ENCODE measurements at places on chromosomes 4 and X.

GRCh38 chrX:150438165-150438564, 75.0 kb downstream of the MAMLD1 start:
- DNase-seq, result no peak

DNA sequence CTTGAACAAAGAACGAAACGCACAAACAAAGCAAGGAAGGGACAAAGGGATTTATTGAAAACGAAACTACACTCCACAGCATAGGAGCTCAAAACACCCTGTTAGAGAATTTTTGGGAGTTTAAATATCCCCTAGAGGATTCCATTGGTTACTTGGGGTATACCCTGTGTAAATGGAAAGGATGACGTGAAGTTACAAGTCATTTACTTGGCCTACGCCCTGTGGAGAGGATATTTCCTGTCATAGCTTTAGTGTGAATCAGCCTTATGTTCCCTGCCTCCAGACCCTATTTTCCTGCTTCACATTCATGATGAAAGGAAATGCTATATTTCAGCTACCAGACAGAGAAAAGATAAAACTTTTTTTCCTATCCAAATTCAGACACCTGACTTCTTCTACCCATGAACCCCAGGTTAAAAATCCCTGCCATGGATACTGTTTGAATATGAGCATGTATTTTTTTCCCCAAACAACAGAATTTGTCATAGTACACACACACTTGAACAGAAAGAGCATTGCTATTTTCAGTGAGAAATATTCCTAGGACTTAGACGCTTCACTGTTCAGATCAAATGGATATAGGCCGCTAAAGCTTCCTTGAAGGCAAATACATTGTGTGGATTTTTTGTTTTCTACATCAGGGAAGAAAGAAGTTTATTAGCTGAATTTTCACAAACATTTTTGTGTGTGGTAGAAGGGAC, 20.4 kb downstream of the PIN4 start:
- no peak for DNase-seq

DNA sequence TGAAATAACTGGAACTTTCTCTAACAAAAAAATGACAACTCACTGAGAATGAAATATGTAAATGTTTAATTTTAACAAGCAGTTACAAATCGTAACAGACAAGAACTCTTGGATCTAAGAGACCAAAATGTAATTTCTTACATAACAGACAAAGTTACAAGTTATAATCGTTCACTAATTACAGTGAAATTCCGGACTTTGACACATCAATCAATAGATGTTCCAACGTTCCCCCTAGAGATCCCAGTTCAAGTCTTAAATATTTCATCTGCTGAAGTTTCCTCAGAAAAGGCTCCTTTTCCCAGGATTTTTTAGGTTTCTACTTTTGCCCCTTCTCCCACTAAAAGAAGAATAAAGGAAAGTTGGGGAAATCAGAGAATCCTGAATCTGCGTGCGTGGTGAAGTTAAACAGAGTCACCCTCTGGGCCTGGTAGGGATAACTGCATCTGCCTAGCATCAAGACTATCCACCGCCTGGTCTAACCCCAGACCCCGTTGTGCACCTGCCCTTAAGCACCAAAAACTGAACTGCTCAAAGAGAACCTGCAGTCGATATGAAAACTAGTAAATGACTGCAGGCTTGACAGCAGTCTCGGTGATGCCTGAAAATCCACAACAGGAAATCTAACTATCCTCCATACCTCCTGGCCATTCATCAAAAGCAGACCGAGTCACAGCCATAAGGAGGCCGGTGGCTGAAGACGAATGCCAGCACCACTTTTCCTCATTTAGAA, 2.3 kb downstream of the IRF2 start:
- DNase-seq, result no peak

GRCh38 chrX:23435108-23435507, 100.5 kb downstream of the PTCHD1 start:
- DNase-seq, result no peak

DNA sequence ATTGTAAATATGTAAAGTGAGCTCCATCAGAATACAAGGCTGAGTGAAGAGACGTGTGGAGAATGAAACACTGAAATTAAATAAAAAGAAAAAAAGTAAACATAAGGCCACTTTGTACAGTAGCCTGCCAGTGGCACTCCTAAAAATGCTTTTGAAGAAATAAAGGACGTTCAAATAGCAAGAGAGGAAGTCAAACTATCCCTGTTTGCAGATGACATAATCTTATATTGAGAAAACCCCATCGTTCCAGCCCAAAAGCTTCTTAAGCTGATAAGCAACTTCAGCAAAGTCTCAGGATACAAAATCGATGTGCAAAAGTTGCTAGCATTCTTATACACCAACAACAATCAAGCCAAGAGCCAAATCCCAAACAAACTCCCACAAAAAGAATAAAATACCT, 24.2 kb downstream of the RASSF6 start:
- DNase-seq, result no peak

GRCh38 chr4:139901531-139902320, 236.1 kb downstream of the MGST2 start:
- DNase-seq, result no peak

Data from stimulated activated CD8-positive, alpha-beta memory T cell treated with anti-CD3 and anti-CD28 coated beads, Interleukin-4, amount 100 ng/mL, for 4 hours (primary cell).